ENCODE measurements at places on chromosomes 12 and 14. TPM values are rescaled to one million over a fixed set of nuclear protein-coding genes. Genes with fewer than 3 reads are reported as not detected.

DNA sequence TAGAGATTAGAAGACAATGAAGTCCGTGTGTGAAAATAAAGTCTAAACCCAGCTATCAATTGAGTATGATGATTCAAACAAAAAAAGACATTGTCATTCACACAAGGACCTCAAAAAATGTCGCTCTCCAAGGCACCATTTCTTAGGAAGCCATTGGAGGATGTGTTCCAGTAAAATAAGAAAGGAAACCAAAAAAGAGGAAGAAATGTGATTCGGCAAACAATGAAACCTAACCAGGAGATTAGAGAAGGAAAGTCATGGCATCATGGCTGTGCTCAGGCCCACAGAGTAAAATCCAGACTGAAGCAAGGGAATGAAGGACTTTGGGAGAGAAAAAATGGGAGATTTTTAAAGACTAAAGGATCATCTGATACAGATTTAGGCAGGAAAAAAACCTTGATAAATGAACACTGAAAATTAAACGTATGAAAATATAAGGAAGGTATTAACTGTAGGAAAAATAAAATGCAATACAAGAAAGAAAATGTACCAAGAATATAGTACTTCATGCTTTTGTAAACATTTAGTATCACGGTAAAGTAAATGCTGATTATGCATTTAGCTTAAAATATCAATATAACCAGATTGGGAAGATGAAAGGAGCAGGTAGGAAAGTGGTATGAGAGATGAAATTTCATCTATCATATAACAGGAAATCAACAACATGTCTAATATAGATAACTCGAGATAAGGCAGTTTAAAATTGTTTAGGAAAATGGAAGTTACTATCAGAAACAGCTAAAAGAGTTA, 38.2 kb upstream of the MTHFD1 start:
- DNase-seq, result no peak

- DNase-seq, result no peak
These were observed 882 bp upstream of the IL23A start for GRCh38 chr12:56337753-56338251.

GRCh38 chr14:92866181-92866752, 56.7 kb upstream of the CHGA start:
- DNase-seq, result no peak

DNA sequence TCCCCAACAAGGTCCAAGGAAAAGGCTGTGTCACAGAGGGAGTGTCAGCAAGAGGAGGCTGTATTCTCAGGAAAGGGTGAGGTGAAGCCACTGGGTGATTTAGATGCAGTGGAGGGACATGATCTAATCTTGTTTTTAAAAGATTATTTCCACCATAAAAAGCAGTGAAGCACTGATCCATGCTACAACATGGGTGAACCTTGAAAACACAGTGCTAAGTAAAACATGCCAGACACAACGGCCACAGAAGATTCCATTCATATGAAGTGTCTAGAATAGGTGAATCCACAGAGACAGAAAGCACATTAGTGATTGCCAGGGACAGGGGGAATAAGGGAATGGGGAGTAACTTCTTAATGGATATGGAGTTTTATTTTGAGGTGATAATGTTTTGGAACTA, 12.8 kb downstream of the RITA1 start:
- DNase-seq, result peak; percentile 62

DNA sequence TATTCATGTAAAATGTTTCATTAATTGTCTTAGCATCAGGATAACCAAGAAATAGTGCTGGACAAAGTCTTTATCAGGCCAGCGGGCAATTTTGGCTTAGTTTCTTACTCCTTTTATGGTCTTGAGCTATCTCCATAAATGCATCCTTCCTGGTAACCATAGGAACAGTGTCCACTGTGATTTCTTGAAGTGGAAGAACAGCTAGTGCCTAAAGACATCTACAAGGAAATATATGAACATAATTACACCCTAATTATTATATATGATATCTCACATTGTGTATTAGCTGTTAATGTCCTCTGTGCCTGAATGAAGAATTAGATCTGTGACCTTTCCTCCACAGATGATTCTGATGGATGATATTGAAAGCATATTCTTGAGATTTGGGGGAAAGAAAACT, 286.7 kb upstream of the ATXN7L3B start:
- no peak for DNase-seq

- peak; percentile 93 for DNase-seq
These were observed 738 bp upstream of the SETD1B start for GRCh38 chr12:121802843-121803698.

GRCh38 chr12:47316609-47317049, 236.9 kb upstream of the AMIGO2 start:
- DNase-seq, result no peak

GRCh38 chr12:75727577-75727976, 216.2 kb upstream of the KRR1 start:
- no peak for DNase-seq

- DNase-seq, result no peak
These were observed 380.6 kb upstream of the DCN start for GRCh38 chr12:91563011-91563765.

DNA sequence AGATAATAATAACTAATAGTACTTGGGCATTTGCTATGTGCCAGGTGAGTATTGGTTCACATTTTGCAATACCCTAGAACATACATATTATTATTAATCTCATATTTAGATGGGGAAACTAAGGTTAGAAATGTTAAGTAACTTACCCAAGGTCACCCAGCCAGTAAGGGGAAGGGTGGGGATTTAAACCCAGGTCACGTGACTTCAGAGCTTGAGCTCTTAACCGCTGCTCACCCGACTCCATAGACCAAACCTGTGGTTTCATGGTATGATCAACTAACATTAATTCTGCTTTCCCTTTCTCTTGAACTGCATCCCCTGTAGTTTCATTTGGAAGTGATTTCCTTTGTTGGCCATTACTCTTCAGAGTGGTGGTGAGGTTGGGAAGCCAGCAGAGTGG, 242.3 kb downstream of the NRXN3 start:
- no peak for DNase-seq

DNA sequence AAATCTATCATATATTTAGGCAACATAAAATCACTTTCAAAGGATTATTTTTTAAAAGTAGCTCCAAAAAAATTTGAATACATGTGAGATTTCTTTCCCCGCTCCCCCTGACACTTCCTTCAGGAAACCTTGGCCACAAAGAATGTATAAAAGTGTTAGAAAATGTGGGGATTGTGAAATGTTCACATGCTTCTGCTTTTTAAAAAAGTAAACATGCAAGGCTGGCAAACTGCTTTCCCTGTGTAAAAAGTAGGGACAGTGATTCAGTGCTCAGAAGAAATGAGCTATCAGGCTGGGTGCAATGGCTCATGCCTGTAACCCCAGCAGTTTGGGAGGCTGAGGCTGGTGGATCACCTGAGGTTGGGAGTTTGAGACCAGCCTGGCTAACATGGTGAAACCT, 26.6 kb downstream of the MBIP start:
- DNase-seq, result peak; percentile 50

- DNase-seq, result no peak
These were observed 17.3 kb downstream of the DHX37 start for GRCh38 chr12:124971603-124972002.

GRCh38 chr14:76900682-76901081, 74.5 kb downstream of the LRRC74A start:
- no peak for DNase-seq

- DNase-seq, result peak; percentile 88
These were observed 16.1 kb downstream of the GPR68 start for GRCh38 chr14:91228112-91229004.

DNA sequence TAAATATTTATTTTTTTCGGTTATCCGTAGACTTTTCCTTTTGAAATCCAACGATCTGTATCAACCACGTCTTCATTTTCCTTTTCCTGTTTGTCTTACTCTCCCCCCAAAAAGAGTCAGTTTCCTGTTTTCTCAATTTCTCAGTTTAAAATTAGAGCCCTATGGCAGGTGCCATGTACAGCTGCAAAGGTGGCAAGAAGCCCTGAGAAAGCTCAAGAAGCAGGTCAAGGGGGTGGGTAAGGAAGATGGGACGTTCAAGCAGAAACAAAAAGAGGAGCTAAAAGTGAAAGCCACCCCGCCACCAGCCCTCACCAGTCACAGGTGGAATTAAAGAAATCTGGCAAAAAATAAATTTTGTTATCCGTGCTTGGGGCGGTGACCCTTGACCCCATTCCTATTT, 26.7 kb downstream of the SLC35E3 start:
- DNase-seq, result no peak

DNA sequence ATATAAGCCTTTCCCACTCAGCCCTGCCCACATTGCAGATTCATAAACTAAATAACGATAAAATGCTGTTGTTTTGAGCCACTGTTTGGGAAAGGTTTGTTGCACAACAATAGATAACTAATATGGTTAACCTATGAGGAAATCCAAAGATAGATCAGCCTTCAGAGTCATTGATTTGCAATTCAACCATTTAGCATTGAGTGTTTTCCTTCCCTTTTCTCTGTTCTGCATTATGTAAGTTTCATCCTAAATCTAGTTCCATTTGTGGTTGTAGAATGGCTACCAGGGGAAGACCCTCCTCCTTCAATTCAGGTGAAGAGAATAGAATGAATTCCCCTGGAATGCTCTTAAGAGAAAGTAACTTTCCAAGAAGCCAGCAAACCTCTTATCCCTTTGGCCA, 19.6 kb downstream of the TC2N start:
- DNase-seq, result no peak

DNA sequence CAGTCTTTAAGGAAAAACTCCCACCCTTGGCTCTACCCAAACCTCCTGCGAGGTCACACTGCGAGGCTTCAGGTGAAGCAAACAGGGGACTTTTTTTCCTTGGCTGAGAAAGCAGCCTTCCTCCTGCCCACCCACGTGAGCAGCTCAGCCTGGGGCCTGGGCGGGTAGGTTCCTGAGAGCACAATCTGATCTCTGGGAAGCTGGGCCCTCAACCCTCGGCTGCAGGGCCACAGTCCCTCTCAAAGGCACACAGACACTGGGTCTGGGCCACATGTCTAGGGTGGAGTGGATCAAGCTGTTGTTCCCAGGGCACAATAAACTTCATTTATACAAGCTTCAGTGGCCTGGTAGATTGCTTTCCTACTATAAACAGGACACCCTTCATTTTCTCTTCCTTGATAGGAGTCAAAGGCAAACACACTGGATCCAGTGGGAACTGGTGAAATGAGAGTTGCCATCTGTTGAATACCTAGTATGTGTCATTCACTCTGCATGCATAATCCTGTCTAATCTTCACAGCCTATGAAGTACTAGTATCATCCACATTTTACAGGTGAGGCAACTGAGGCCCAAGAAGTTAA, 41.3 kb upstream of the PNMA1 start:
- DNase-seq, result no peak

DNA sequence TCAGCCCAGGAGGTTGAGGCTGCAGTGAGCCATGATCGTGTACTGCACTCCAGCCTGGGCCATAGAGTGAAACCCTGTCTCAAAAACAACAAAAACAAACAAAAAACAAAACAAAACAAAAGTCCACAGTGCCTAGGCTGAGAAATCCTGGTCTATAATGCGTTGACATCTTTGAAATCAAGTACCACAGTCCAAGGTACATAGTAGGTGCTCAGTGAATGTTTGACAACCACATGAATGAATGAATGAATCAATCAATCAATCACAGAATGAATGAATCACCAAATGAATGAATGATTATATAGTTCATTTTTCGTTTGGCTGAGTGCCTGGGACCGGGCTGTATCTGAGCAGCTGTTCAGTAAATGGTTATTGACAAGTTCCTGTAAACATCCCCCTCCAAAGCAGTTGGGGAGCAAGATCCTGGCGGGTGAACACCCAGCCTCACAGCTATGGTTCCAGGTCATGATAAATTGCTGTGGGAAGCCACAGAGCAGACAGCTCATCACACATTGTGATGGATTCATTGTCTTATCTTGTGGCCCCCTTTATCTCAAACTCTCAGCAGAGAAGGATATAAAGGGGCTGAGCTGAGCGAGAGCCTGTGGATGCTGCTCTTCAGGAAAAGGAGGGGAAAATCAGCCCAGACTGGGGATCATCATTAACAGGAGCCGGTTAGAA, 30.4 kb upstream of the IFT81 start:
- DNase-seq, result no peak

DNA sequence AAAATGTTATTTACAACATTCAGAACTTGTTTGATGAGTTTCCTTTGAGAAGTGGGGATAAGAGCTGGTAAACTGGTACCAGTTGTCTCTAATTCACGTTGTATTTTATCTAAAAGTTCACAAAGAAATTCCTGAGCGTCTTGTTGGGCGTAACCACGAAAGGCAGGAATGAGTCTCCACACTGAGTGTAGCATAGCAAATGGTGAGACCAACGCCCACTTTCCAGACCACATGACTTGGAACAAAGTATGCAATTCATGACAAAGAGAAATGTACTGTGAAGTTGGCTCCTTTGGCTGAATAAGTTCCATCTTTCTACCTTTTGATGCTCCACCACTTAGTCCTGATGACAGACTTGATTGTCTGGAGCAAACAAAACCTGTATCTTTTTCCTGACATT, 18.4 kb downstream of the USP44 start:
- DNase-seq, result peak; percentile 78

DNA sequence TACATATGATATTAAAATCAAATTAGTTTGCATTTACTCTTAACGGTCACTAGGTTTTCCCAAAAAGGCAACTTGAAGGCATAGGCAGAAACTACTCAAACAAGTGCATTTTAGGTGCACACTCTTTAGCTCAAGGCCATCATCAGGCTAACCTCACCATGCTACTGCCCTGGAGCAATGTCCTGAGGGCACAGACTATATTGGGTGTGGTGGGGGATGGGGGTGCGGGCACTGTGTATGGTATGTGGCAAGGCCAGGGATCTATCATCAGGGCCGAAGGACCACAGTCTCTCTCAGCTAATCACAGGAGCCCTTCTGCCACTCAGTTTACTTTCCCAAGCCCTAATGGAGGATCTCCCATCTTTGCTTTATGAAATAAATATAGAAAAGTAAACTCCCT, 51.9 kb downstream of the SH2B3 start:
- DNase-seq, result no peak

GRCh38 chr12:3658327-3659163, 94.4 kb downstream of the CRACR2A start:
- DNase-seq, result peak; percentile 37

Gene PIGH
- 14.2 TPM for polyA plus RNA-seq

Gene SMOC1
- polyA plus RNA-seq, result 0.06 TPM

Gene KLHL33
- 0.09 TPM for polyA plus RNA-seq

Gene LRRK2
- 2.9 TPM for polyA plus RNA-seq

Gene FOXN3
- 33.3 TPM for polyA plus RNA-seq

Gene KCNK13
- polyA plus RNA-seq, result not detected

Gene CD27
- polyA plus RNA-seq, result 0.06 TPM

Gene RNASE11
- not detected for polyA plus RNA-seq

Gene RTN1
- 0.35 TPM for polyA plus RNA-seq

Gene TROAP
- 22.4 TPM for polyA plus RNA-seq

Gene KRT77
- not detected for polyA plus RNA-seq

Gene PSEN1
- 21.2 TPM for polyA plus RNA-seq

Gene TMTC3
- 19.5 TPM for polyA plus RNA-seq

Measured in fibroblast of lung (primary cell).